Vagina (tissue), 2 donors: ENCODE measurements at places on chromosomes 5 and 9.
A peak's percentile ranks its signal among the peaks of the same experiment; 100 is the strongest.

- DNase-seq, result no peak
Observed at GRCh38 chr9:71620746-71621145, 147.6 kb downstream of the CEMIP2 start.

DNA sequence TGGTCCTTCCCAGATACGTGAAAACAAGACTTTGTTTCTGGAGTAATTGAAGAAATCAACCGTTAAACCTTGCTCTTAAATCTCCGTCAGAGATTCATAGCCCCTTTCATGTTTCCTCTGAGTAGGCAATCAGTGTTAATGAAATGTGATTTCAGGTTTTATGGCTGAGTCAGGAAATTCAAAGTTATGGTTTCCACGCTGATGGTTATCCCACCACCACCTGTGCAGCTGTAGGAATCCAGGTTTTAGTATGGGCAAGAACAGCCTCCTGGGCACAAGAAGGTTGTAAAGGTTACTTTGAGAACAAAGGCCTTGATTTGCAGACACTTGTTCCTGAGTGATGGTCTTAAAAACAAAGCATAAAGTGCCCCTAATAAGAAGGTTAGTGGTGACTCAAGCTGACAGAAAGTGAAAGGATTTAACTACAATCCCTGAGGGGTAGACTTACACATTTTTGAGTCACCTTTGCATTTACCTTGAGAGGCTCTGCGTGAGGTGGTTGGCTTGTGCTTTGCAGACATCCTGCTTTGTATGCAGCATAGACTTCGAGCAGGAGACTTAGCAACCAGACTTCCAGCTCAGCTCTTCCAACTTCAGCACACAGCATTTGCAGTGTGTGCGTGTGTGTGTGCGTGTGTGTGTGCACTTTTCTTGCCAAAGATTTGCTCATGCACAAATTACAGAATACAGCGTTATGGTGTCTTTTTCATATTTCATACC is 159.6 kb downstream of the TLE4 start:
- no peak for DNase-seq

DNA sequence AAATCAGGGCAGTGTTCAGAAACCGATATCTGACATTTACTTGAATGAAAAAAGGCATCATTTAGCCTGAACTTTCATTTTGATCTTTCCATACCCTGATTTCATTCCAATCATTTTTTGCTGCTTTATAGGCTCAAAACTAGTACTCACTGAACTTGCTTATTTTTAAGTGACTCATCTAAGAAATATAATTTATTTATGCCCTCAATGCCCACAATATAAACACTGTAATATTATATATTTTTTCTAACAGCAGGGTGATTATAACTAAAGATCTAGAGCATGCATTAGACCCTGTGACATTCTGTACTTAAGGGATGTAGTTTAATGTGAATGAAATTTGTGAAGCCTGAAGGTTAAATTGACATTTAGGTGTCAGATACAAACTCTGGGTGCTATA is 446.1 kb upstream of the CDH10 start:
- no peak for DNase-seq

GRCh38 chr5:122639864-122640263 is 135.0 kb upstream of the SNX2 start:
- no peak for DNase-seq

GRCh38 chr9:114804505-114804904 is 1.3 kb downstream of the TNFSF15 start:
- no peak for DNase-seq

GRCh38 chr5:172733131-172733973 is 37.6 kb downstream of the DUSP1 start:
- DNase-seq, result no peak

- DNase-seq, result no peak
Observed at GRCh38 chr9:97900103-97900737, 22.1 kb downstream of the TRMO start.

- no peak for DNase-seq
Observed at GRCh38 chr5:96259151-96259772, 173.8 kb downstream of the PCSK1 start.

- DNase-seq, result no peak
Observed at GRCh38 chr5:129853588-129853987, 50.7 kb upstream of the CHSY3 start.

DNA sequence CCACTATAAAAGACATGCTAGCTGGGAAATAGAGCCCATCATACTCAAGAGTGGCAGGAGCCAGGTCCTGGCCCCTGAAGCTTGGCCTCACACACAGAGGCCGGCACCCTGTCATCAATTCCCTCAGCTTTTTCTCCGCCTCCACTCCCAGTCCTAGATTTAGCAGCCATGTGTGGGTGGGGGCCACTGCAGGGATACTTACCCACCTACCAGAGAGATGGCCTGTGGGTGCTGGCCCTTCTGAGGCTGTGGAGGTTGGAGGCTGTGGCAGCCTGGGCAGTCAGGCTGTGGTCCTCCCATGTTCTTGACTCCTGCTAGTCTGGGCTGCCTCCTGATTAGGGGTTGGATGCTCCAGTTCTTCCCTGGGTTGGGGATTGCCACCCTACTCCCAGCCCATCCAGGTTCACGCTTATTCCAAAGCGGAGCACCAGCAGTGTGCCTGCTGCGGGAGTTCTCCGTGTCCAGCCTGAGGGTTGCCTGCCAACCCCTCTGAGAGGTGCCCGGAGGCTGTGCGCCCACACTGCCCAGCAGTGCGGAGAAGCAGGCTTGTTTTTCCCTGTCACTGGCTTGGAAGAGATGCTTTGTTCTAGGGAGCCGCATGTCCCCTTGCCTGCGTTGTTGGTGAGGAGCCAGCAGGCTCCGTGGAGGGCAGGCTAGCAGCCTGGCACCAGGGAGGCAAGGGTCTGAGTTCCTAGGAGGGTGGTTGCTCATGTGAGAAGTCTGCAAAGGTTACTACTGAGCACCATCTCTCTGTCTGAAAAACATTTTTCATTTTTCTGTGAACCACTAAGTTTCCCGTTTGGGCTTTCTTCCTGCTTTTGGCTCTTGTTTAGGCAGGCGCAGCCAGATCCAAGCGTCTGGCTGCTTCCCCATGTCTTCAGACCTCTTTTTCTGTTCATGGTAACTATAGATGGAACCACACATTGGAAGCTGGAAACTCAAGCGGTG is 7.5 kb downstream of the SLC22A5 start:
- peak; percentile 32 for DNase-seq

DNA sequence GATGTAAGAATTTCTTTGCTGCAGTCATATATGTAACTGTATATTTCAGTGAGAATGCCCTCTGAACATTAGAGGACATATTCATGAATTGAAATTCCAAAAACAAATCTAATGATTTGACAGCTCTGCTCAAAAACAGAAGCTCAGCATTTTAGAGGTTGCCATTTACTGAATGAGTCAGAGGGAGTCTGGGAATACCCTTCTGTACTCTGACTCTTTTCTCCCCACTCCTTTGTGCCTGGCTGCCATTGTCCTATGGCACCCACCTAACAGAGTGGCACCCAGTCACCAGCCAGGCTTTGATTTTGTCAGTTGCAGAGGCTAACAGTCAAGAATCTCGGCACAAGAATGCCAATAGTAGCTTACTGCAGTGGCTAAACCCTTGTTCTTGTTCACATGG is 133.6 kb downstream of the ATG10 start:
- DNase-seq, result no peak

GRCh38 chr9:34446468-34446891 is 11.9 kb downstream of the FAM219A start:
- no peak for DNase-seq

GRCh38 chr5:154359221-154359573 is 86.6 kb upstream of the SAP30L start:
- DNase-seq, result no peak

DNA sequence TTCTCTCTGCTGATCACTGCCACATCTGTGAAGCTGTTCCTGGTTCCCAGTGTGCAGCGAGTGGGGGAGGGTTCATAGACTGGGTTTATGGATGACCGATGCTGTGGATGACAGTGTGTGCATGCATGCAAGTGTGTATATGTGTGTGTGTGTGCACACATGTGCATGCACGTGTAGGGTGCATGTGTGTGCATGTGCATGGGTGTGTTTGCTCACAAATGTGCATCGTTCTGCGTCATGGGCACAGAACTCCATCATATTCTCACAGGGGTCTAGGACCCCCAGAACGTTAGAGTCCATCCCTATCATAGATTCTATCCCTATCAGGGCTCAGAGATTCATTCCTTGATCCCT is 134.0 kb downstream of the PHF2 start:
- no peak for DNase-seq

DNA sequence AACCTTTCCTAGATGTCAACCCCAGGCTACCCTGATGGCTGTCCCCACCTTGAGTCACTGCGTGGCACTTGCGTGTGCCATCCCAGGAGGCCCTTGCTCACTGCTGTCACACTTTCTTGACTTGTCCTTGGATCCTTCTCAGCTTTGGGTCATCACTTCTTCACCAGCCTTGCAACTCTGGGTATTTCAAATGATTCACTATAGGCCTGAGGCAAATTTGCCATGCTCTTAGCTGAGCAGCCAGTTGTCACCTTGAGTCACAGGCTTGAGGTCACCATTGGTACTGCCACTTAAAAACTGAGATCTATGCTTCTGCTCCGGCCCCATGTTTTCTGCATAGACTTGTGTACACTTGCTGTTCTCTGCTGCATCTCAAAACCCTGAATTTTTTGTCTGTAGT is 84.7 kb downstream of the BASP1 start:
- DNase-seq, result no peak

DNA sequence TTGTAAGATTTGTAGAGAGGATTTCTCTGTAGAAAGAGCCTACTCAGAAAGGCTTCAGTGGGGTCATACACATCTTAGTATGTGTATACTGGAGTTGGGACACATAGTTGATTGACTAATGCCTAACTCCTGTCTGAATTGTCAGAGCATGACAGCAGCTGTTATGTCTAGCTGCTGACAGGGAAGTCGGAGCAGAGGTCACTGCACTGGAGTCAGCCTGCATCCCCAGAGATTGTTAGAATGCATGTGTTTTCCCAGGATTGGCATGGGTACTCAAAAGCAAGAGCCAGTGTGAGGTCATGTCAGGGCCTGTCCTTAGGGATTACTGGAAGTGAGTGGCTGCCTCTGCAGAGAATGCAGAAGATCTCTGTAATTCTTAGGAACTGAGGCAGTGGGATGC is 82.7 kb downstream of the ITGA1 start:
- DNase-seq, result no peak

- DNase-seq, result no peak
Observed at GRCh38 chr5:134490925-134491271, 34.6 kb upstream of the JADE2 start.

DNA sequence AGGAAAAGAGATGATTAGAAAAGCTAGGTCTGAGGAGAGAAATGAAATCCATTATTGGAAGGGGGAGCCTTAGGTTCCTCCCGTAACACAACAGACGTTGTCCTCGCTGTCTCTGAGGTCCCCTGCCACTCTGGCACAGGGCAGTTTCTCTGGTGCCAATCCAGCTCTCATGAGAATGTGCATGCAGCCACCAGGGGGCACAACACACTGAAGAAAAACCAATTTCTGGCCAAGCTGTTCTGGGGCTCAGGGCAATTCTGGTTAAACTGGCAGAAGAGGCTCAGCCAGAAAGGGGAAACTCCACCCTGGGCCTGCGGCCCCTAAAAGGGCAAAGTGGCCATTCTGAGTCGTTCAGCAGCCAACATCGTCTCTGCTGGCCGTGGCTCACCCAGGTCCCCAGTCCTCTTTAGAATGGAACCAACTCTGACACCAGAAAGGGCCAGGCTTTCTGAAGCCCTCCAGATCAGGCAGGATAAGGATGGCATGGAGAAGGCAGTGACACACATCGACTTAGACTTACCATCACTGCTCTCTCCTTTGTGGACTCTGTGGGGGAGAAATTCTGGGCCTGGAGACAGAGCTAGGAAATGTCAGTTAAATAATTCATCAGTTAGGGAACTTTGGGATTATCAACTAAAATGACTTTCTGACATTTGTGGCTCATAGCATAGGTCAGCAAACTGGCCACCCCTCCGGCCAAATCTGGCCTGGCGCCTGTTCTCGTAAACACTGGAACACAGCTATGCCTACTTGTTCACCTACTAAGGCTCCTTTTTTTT is 58.5 kb upstream of the GOLPH3 start:
- no peak for DNase-seq

DNA sequence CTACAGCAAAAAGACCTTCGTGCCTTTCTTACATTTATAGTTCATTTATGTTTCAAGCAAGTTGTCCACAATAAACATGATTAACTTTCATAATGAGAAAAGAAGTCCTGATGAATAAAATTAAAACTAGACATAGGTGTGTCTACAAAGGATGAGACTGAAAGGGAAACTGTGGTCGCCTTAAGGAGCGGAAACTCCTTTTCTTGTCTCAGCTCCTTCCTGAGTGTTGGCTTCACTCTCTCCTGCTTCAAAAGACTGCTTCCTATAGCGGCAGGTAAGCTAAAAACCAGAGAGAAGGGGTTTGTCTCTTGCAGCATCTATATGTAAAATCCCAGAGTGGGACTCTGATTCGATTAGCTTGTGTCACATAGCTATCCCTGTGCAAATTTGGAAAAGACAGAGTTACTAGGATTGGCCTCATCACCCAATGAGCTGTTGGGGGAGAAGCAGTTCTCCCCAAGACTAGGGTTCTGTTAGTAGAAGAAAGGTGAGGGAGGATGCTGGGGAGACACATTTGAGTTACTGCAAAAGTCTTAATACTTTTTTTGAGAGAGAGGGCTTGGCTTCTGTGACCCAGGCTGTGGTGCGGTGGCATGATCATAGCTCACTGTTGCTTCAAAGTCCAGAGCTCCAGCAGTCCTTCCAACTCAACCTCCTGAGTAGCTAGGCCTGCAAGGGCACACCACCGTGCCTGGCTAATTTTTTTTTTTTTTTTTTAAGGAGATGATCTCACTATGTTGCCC is 16.8 kb upstream of the CTSL start:
- DNase-seq, result no peak

- peak; percentile 46 for DNase-seq
Observed at GRCh38 chr9:121823451-121824169, 172.2 kb downstream of the DAB2IP start.

- no peak for DNase-seq
Observed at GRCh38 chr9:72882117-72882775, 70.6 kb downstream of the ALDH1A1 start.

DNA sequence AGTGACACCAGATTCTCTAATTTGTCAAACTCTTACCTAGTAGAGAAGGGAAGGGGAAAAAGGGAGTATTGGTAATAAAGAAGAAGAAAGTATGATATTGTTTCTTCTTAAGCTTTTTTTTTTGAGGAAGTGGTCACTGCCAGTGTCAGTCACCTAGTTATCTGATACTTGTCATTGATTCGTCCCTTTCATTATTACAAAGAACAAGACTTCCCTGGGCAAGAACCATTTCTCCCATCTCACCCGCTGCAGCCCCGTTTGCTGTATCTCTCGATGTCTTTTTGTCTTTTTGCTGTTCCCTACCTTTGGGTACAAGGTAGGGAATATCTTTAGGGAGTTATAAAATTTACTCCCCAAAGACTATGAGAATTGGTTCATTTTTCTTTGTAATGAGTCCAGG is 249.0 kb downstream of the ARHGAP26 start:
- no peak for DNase-seq

- DNase-seq, result no peak
Observed at GRCh38 chr5:120465436-120465961, 1.4 kb downstream of the PRR16 start.
